Occipital lobe (tissue), 3 donors: ENCODE measurements at places on chromosomes 3 and 15. TPM values are rescaled to one million over a fixed set of nuclear protein-coding genes. Genes with fewer than 3 reads are reported as not detected.

DNA sequence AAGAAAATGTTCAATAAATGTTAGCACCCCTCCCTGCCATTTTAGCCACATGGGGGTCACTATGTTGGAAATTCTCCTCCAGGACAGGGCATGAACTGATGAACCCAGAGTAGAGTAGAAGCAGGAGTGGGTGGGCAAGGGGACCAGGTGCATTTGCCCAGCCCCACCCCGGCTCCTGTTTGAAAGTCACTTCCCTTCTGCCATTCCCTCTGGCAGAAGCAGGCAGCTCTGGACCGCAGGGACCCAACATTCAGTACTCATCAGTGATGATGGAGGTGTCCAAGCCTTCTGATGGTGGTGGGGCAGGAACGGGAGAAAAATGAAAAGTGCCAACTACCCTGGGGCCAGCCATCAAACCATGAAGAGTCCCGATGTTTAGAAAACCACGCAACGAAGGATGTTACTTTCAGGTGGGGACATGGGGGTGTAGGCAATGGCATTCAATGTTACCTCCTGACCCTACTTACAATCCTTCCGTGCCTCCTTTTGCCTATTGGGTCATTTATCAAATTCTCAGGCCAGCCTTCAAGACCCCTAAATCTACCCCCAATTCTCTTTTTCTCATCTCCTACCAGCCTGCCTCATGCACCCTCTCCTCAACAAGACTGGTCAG, 17.2 kb downstream of the UBAP1L start:
- DNase-seq: no peak

GRCh38 chr3:167700046-167700445, 34.6 kb downstream of the PDCD10 start:
- no peak for DNase-seq

DNA sequence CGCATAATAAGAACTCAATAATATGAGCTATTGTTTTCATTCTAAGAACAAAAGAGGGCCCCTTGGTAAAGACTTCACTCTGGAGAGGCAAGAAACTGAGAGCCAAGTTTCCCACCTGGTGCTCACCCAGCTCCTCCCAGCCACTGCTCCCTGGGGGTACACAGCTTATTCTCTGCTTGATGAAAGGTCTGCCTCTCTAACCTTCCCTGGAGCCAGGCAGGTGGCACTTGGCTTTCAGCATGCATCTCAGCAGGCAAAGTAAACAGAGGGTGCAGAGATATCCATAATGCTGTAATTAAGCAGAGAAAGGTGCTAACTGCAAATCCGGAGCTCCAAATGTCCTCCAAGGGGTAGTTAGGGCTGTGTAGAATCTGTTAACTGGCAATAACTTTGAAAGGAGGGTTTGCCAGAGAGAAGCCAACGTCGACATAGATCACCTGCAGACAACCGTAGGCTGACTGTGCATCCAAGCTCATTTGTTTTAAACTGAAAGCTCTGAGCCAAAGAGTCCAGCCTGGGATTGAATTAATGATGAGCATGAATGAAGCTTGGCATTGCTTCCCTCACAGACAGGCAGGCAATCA, 159.6 kb upstream of the PROK2 start:
- DNase-seq: no peak

GRCh38 chr3:169453256-169454059, 210.1 kb downstream of the MECOM start:
- DNase-seq: no peak

GPR62 gene
- total RNA-seq: 0.62 TPM

PDZRN3 gene
- 59.3 TPM for total RNA-seq

MCF2L2 gene
- 34.5 TPM for total RNA-seq
